ENCODE measurements at places on chromosomes 4 and X. TPM values are rescaled to one million over a fixed set of nuclear protein-coding genes. Genes with fewer than 3 reads are reported as not detected.
A peak's percentile ranks its signal among the peaks of the same experiment; 100 is the strongest.

DNA sequence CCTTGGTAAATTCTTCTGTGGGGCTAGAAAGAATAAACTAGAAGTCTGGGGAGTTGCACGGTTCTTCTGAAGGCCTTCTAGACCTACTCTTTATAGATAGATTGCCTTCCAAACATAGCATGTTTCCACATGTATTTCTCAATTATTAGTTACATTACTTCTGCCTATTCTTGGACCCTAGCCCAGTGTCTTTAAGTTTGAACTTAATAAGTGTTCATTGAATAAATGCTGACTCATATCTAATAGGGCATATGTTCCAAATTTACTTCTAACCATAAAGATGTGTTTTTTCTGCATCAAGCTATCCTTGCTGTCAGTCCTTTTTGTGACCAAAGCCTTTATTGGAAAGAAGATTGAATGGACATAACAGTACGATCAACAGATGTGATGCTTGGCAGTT lies 503.6 kb upstream of the ZFP42 start:
- DNase-seq: no peak

Gene GPRASP3
- 2.4 TPM for total RNA-seq

- peak; percentile 66 for DNase-seq
Observed at GRCh38 chrX:132488819-132489577, at the start of gene MBNL3. Gene MBNL3, minus strand, starts transcription at chrX:132489038. Its CDS starts 49,427 bp downstream, at chrX:132439611.

GRCh38 chrX:28491941-28492340 lies 95.3 kb upstream of the IL1RAPL1 start:
- DNase-seq: no peak

Gene MAGEA10
- total RNA-seq: not detected

DNA sequence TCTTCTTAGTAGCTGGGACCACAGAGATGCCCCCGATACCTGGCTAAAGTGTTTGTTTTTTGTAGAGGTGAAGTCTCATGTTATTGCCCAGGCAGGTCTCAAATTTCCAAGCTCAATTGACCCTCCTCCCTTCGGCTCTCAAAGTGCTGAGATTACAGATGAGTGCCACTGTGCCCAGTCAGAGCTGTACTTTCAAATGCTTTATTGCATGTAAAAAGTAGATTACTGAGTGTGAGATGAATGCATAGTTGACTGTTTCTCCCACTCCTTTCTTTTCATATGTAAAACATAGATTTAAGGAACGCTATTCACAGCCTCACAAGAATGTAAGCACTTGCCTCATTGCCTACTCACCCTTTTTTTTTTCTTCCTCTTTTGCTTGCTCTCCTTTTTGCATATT lies 984.4 kb upstream of the PABPC4L start:
- DNase-seq: no peak

GRCh38 chr4:90442619-90443018 lies 315.4 kb downstream of the CCSER1 start:
- DNase-seq: no peak

GRCh38 chrX:110021258-110022022 lies 18.5 kb downstream of the TMEM164 start:
- no peak for DNase-seq

Gene ADGRA3
- total RNA-seq: 25.7 TPM

- DNase-seq: no peak
Observed at GRCh38 chr4:16439768-16440167, 213.5 kb upstream of the TAPT1 start.

DNA sequence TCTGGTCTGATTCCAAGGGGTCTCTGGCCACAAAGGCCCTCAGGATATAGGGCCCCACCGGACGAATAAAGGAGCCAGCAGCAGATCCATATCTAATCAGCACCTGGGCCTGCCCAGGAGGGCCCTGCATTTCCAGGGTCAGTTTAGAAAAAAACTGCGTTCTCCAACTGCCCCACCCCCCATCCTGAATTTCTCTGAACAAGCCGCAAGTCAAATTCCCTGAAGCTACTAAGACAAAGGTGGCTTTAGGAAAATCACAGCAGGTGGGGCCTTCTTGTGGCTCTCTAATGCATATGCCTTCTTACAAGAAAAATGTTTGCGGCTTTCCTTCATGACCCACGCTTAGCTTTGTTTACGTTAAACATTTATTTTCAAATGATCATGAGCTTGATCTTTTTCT lies 76.6 kb downstream of the MBNL3 start:
- no peak for DNase-seq

- no peak for DNase-seq
Observed at GRCh38 chrX:14357314-14357713, 172.0 kb upstream of the GLRA2 start.

- no peak for DNase-seq
Observed at GRCh38 chr4:35734381-35735098, 509.8 kb downstream of the ARAP2 start.

DNA sequence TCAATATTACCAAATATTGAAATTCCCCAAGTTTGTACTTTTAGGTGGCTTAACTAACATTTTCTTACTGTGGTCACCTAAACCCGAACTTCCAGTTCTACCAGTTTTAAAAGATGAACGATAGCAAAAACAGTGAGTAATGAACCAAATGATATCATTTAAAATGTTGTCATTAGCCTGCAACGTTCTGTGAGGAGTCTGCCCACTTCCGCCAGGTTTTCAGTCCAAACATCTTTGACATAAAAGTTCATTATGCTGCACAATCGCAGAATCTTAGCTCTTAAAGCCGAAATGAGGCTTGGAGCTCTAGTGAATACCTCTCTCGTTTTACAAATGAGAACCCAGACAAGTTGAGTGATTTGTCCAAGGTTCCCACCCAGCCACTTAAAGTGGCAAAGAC lies 762 bp downstream of the PIGA start:
- no peak for DNase-seq

Gene PCDH18
- total RNA-seq: 3.0 TPM

DNA sequence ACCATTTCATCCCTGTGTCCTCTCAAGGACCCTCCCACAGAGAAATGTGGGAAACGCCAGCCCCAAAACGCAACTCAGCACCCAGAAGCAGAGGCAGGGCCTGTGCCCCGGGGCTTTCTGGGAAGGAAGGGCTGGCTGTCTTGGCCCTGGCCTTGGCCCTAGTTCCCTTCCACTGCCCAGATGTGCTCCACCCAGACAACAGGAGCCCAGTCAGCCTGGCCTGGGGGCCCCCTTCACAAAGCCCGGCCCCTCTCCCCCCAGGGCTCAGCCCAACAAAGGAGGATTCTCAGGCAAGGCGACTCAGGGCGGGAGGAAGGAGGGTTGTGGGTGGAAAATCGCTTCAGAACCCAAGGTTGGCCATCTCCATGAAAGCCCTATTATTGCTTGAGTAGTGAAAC lies 82.5 kb downstream of the PJA1 start:
- DNase-seq: no peak

- DNase-seq: no peak
Observed at GRCh38 chr4:86926435-86927086, 8.2 kb upstream of the AFF1 start.

Gene NKX1-1
- not detected for total RNA-seq

Gene HTN1
- total RNA-seq: not detected

Gene MAP3K15
- not detected for total RNA-seq

- DNase-seq: no peak
Observed at GRCh38 chr4:26807330-26807729, 53.3 kb upstream of the STIM2 start.

GRCh38 chrX:20066968-20067708 lies 49.6 kb downstream of the MAP7D2 start:
- no peak for DNase-seq

DNA sequence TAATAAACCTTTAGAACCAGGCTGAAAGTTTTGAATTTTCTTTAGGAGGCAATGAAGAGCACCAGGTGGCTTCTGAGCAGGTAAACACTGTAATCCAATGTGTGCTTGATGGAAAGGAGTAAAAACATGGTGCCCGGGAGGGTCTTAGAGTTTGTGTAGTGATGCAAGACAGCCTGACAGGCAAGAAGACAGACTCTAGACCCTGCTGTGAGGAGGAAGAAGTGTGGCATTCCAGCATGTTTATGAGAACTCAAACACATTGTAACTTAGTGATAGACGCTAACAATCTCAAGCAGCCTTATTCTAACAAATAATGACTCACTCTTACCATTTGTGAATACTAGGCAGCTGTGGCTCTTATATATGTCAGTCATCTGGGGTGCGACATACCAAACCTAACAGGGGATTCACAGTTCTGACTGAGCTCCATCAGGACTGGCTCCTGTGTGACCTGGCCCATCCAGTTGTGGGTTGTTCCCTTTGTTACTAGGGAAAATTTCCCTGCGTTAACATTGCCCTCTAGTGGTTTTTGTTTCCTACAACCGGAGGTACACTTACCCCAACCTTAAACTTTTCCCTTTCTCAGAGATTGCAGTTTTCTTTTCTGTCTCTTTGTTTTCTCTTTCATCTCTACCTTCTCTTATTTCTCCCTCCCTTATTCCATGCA lies 53.8 kb downstream of the VSIG4 start:
- no peak for DNase-seq

Gene STARD8
- total RNA-seq: 8.2 TPM

DNA sequence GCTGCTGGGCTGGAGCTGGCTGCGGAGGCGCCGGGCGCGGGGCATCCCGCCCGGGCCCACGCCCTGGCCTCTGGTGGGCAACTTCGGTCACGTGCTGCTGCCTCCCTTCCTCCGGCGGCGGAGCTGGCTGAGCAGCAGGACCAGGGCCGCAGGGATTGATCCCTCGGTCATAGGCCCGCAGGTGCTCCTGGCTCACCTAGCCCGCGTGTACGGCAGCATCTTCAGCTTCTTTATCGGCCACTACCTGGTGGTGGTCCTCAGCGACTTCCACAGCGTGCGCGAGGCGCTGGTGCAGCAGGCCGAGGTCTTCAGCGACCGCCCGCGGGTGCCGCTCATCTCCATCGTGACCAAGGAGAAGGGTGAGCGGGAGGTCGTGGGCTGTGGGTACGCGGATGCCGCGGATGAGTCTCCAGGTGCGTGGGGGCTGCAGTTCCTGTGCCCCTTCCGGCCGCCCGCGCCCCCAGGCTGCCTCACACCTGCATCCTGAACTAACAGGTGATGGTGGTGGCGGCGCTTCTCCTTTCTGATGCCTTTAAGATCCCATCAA lies 499 bp downstream of the CYP2U1 start:
- no peak for DNase-seq

Gene EMCN
- 9.7 TPM for total RNA-seq

- no peak for DNase-seq
Observed at GRCh38 chr4:142696334-142697122, 149.6 kb downstream of the INPP4B start.

GRCh38 chr4:151753056-151753455 lies 7.8 kb downstream of the GATB start:
- no peak for DNase-seq

DNA sequence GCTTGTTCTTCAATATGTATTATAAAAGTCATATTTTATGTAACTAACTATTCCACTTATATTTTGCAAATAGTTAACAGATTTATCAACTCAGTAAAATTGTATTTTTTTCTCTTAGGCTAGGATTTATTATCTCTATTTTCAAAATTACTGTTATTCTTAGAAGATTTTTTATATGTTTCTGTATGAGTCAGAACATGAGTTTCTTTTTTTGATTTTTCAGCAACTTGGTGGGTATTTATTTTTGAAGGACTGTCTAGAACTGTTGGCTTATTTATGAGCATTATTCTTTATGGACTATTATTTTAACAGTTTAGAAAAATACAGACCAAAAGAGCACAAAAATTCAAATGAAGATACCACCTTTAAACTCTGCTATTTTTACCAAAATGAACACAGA lies 6.8 kb downstream of the AIMP1 start:
- DNase-seq: no peak

Gene XAGE2
- not detected for total RNA-seq

Gene TXK
- total RNA-seq: 0.26 TPM

DNA sequence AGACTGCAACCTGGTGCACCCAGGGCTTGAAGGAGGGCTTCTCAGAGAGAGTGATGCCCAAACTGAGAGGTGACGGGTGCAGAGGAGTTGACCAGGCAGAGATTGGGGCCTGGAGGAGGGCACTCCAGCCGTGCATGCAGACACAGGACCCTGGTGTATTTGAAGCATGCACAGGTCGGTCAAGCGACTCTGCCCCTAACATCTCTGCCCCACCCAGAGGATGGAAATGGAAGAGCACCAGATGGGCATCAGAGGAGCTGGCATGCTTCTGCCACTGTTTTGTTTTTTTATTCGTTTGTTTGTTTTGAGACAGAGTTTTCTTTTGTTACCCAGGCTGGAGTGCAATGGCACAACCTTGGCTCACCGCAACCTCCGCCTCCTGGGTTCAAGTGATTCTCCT lies 320.9 kb downstream of the EVC2 start:
- no peak for DNase-seq

Gene MCUB
- 2.8 TPM for total RNA-seq

DNA sequence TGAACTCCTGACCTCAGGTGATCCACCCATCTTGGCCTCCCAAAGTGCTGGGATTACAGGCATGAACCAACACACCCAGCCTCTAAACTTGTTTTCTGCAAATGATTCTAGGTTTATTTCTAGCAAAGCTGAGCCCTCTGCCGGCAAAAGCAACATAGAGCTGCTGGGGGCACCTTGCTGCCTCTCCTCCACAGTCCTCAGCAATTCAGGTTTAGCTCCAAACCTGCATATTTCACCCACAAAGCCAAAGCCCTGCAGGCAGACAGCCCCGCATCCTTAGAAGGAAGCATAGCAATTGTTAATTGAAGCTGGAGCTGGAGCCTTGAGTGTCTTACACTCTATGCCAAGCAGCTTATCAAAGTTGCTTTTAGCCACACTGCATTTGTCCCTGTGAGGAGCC lies 24.9 kb upstream of the OCIAD2 start:
- no peak for DNase-seq

GRCh38 chr4:177957596-177958360 lies 515.5 kb upstream of the AGA start:
- no peak for DNase-seq

Gene MAGEA11
- not detected for total RNA-seq

Data from psoas muscle (tissue), 8 donors.